ENCODE measurements at places on chromosomes 3 and 15.

DNA sequence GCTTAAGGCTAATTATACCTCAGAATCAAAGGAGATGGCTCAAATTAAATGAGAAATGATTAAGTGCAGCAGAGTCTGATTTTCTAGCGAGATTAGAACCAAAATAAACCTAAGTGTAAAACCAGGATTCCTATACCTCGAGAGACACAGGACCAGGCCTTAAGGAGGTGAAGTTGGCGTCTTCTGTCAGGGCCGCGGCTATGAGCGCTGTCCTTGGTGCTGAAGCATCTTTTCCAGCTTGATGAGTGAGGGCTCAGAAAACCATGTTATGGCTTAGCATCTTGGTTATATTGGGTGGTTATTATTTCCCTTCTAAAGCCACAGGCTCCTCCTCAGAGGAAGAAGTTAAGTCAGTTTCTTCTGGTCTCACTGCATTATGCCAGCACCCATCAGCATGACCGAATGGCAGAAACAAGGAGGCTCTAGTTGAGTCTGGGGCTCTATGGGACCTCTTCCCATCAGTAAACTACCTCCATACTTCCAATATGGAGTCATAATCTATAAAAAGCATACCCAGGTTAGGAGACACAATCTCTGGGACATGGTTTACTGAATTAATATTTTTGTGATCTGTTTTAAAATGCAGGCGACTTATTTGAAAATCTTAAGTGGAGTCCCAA, 120.1 kb upstream of the NMNAT3 start:
- DNase-seq: no peak

DNA sequence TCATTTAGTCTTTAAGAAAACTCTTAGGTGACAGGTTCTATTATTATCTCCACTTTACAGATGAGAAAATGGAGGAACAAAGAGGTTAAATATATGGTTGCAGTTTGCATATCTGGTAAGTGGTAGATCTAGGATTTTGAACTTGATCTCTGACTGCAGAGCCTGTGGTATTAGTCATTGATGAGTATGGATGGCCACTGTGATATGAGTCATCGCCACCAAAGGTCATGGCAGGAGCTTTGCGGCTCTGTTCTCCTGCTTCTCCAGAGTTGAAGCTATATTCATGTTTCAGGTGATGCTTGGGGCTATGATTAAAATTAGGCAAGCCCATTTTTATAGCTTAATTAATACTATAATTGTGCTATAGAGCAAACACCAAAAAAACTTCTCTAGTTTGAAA, 306.2 kb upstream of the DPPA4 start:
- DNase-seq: no peak

- no peak for DNase-seq
These were observed 14.6 kb downstream of the HEMK1 start for GRCh38 chr3:50583897-50584296.

- no peak for DNase-seq
These were observed 1.1 kb downstream of the SPATA12 start for GRCh38 chr3:57061556-57061955.

- DNase-seq: no peak
These were observed 23.1 kb upstream of the GABPB1 start for GRCh38 chr15:50377867-50378751.

DNA sequence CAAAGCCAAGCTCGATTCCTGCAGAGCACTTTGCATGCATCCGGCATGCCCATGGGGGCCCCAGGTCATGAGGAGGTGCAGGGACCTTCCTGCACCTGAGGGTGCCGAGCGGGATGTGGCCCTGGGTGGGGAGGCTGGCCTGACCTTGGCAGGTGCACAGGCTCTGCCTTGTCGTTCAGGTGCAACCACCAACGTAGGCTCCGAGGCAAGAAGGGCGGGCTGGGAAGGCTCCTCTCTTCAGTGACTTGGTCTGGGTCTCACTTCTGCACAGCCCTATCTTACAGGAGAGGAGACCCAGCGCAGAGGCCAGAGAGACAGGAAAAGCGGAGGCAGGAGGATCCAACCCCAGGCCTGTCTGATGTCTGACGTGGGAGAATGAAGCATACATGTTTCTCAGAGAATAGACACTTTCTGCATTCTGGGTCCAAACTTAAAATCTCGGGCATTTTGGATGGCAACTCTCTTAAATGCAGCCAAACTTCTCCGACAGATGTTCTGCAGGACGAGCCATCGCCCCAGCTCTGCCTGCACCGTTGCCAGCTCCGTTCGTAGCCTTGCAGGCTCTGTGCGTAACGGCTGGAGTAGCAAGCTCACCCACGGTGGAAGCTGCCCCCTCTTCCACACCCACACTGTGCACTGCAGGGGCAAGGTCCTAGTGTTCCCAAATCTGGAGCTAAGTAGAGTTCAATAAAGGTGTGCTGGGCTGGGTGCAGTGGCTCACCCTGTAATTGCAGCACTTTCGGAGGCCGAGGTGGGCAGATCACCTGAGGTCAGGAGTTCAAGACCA, 60.8 kb upstream of the SNRPA1 start:
- no peak for DNase-seq

DNA sequence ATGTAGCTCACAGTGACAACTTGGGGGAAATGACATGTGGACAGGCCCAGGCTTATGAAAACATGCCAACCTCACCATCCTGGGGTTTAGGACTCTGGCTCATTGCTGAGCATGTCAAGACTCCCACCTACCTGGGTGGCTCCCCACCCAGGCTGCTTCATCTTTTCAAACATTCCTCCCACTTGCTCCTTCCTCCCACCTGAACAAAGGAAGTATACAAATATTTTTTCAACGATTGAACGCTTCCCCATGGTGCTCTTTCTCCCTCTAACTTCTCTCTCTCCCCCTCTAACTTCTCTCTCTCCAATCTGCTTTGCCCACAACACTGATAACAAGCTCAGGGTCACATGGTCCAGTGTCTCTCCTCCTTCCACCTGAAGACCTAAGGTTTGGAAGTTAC, 27.7 kb upstream of the CPEB1 start:
- no peak for DNase-seq

DNA sequence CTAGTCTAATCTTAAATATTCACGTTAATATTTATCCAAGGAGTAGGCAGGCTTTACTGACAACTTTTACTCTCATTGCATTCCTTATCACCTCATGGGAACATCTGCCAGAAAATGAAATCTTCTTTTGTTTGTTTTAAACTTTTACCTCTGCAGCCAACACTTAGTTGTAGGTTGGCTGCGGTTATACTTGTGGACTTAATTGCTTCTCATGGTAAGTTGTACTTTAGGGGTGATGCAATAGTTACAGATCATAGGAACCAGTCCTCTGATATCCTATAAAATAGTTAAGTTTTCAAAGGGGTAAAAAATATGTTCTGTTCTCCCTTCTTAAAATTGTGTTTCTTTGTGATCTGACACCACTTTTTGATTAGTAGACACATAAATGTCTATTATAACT, 321.9 kb downstream of the ZPLD1 start:
- no peak for DNase-seq

DNA sequence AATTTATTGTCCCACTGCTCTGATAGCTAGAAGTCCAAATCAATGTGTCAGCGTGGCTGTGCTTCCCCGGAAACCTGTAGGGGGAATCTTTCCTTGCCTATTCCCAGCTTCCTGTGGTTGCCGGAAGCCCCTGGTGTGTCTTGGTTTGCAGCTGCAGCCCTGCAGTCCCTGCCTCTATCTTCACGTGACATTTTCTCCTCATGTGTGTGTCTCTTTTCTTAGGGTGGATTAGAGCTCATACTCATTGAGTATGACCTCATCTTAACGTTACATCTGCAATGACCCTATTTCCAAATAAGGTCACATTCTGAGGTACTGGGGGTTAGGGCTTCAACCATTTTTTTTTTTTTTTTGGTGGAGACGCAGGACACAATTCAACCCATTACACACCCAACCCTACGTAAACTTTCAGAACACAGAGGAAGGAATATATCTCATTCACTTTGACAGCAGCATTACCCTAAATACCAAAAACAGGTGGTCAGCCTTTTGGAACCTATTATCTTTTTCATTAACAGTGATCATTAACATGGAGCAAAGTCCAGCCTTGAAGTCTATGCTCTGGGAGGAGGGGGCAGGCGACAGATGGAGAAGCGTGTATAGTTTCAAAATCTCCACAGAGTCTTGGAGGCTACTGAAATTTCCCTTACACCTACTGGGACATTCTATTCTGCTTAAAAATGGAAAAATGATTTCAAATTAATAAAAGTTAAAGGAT, 88.6 kb downstream of the RYK start:
- DNase-seq: no peak

DNA sequence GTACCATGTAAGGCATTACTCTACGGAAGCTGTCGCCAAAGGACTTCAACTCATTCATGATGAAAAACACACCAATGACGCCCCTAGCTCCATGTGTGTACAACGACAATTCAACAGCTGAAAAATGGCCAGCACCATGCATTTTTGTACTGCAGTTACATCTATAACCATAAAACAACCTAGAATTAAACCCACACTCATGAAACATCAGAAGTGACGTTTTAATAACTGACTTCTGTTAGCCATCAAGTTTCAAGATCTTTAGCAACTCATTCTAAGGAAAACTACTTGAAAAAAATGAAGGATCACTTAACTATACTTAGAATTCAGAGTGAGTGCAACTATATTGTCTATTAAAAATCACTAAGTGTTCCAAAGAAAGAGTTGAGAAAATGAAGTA, 84.9 kb downstream of the RFTN1 start:
- DNase-seq: no peak

- DNase-seq: no peak
These were observed 19.3 kb downstream of the PRR23E start for GRCh38 chr3:127212231-127212630.

GRCh38 chr15:64223882-64224281, 61.1 kb upstream of the PPIB start:
- no peak for DNase-seq

DNA sequence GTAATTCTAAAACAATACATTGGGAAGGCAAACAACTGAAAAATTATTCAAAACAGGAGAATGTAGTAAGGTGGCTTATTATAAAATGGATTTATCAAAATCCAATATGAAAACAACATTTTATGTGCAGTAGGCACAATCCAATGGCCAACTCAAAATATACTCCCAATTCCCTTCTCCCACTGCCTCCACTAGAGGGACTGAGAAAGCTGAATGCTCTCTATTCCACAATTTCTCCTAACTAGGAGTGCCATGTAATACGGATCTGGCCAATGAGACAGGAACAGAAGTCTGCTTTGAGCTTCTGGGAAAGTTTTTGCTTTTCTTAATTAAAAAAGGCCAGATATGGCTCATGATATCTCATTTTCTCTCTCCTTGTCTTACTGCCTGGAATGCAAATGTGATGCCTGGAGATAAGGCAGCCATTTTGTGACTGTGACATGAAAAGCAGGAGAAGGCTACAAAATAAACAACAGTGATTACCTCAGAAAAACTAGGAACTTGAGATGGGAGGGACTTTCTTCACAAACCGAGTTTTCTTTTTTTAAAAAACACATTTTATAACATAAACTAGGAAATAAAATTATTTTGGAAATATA, 18.8 kb upstream of the VGLL4 start:
- DNase-seq: no peak

DNA sequence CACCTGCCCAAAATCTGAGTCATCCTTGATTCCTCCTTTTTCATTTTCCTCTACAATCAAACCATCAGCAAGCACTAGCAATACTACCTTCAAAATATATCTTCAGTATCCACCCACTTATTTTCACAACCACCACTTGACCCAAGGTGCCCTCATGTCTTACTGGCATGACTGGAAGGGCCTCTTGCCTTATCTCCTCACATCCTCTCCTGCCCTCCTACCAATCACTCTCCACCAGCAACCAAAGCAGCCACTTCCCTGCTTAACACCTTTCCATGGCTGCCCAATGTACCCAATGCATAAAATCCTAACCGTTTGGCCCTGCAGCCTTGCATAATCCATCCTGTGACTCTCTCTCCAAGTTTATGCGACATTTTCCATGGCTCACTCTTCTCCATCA, 76.0 kb downstream of the MTHFS start:
- no peak for DNase-seq

DNA sequence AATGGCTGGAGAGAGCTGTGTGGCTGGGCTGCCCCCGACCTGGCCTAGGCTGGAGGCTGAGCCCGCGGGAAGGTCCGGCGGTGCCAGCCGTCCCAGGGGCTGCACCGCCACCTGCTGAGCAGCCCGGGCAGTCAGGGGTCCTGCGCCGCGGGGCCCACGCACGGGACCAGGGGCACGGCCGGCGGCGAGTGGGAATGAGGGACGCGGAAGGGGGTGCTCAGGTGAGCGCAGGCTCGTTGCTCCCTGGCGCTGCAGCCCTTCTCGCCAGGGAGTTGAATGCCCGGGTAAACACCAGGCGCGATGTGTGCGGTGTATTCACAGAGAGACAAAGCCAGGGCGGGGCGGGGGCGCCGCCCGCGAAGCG, 666 bp upstream of the SEMA3F start:
- no peak for DNase-seq

- no peak for DNase-seq
These were observed 278.3 kb downstream of the RAP2B start for GRCh38 chr3:153440311-153440710.

DNA sequence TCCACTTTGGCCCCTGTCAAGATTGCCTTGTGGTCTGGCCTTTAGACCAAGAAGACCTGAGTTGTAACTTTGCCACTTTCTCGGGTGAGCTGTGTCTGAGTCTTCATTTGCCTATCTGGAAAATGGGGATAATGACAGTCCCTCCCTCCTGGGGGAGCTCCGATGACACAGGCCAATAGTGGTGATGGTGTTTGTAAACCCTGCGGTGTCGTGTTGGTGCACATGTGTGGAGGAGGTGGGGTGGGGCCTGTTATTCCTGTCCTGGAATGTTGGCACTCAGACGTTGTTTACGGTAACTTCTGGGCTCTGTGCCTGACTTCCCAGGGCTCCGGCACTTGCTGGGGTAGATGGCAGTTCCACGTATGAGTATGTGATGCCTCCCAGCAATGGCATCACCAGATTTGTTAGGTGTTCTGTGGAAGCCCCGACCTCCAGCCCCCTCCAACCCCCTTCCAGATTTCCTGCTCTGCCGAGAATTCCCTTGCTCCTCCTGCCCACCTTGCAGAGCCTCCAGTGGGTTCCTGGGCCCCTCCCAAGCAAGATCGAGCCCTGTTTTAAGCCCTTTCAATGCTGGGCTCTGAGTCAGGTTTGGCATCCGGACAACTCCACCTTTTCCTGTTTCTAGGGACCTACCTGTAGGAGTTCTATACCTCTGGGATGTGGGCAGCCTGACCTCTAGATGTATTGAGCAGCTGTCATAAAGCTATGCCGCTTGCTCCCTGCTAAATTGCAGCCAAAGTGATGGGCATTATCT, 31.4 kb downstream of the HRH1 start:
- no peak for DNase-seq

GRCh38 chr3:122299872-122300460, 25.1 kb upstream of the CSTA start:
- DNase-seq: no peak
